Stimulated activated CD8-positive, alpha-beta memory T cell treated with anti-CD3 and anti-CD28 coated beads, Interleukin-15, amount 100 ng/mL, for 4 hours (primary cell): ENCODE measurements at places on chromosomes 4 and X.

GRCh38 chr4:168667921-168668320 lies 171.1 kb downstream of the PALLD start:
- DNase-seq = no peak

GRCh38 chrX:10483191-10483831 lies 137.1 kb downstream of the MID1 start:
- no peak for DNase-seq

- no peak for DNase-seq
Measured at GRCh38 chr4:99180382-99181070, 36.4 kb upstream of the ADH4 start.

GRCh38 chr4:173332963-173333657 lies 1.0 kb downstream of the HMGB2 start:
- no peak for DNase-seq
